ENCODE measurements at places on chromosomes 7 and 10.
A peak's percentile ranks its signal among the peaks of the same experiment; 100 is the strongest.

DNA sequence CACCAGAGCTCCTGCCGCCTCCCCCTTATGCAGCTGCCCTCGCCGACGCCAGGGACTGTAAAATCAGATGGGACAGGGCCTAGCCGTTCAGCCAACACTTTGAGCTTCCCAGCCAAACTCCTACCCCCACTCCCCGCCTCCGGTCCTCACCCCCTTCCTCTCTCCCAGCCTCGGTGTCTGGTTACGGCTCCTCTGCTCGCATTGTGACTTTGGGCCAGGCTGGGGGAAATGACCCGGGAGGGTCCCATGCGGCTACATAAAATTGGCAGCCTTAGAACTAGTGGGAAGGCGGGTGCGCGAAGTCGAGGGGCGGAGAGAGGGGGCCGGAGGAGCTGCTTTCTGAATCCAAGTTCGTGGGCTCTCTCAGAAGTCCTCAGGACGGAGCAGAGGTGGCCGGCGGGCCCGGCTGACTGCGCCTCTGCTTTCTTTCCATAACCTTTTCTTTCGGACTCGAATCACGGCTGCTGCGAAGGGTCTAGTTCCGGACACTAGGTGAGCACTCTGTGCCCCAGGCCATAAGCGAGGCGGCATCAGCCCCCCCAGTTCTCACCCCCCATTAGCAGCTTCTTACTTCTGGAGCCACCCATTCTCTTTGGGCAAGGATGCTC, at the start of gene KAZALD1:
TSS of gene KAZALD1 (plus strand) at position 366 of the 608 bp plus-strand sequence. CDS start 604 bp downstream, outside the sequence.
- DNase-seq = peak; percentile 37

- DNase-seq = no peak
These were observed 99.7 kb upstream of the CCDC6 start for GRCh38 chr10:60006062-60006461.

- no peak for DNase-seq
These were observed 558.8 kb upstream of the GHITM start for GRCh38 chr10:83580373-83581012.

GRCh38 chr10:14822879-14823755, 14.7 kb downstream of the CDNF start:
- peak; percentile 64 for DNase-seq

GRCh38 chr7:21596801-21597200, 54.0 kb downstream of the DNAH11 start:
- DNase-seq = no peak

DNA sequence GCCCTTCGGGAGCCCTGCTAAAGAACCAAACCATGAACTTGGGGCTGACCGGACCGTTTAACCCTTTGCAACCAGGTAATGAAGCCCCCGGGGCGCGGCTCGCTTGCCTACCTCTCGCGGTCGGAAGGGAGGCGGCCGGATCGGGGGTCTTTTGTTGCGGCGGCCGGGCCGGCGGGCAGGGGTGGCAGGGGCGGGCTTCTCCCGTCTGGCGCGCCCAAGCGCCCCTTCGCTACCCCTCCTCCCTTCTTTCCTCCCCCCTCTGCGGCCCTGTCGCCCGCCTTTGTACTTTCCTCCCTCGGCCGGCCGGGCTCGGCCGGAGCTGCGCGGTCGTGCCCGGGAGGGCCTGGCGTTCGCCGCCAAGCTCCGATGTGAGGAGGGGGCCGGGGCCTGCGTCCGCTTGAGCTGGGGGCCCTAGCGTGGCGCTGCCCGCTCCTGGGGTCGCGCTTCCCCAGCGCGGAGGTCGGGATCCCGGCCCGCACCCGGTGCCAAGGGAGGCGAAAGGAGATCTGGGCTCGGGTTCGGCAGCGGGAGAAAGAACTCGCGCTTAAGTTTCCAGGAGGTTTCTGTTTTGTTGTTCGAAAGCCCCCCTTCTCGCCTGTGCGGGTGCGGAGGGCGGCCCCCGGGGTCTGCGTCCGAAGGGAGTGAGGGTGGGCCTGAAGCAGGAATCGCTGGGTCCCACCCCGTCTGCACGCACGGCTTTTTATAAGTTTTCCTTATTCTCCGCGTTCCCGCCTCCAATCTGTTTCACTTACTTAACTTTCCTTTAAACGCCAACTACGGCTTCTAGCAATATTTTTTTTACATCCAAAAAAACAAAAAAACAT, 436.8 kb upstream of the GALNT17 start:
- DNase-seq = peak; percentile 53

DNA sequence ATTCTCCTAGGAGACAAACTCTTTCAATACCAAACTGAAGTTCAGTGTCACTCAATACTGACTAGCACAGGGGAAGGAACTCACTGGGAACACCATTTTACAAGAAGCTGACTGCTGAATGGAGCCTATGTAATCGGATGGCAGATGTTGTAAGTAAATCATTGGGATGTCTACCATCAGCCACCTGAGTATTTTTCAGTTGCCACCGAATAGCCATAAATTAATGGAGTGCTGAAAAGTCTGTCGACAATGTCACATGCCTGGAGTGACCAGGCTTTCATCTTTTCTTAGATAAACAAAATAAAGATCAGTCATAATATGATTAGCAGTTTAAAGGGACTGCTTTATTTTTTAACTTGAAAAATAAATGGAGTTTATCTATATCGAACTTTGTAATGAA, 145.9 kb upstream of the SEMA3E start:
- no peak for DNase-seq

All from GM13977 (cell line).